ENCODE measurements at places on chromosomes 7 and 10.
A peak's percentile ranks its signal among the peaks of the same experiment; 100 is the strongest.

DNA sequence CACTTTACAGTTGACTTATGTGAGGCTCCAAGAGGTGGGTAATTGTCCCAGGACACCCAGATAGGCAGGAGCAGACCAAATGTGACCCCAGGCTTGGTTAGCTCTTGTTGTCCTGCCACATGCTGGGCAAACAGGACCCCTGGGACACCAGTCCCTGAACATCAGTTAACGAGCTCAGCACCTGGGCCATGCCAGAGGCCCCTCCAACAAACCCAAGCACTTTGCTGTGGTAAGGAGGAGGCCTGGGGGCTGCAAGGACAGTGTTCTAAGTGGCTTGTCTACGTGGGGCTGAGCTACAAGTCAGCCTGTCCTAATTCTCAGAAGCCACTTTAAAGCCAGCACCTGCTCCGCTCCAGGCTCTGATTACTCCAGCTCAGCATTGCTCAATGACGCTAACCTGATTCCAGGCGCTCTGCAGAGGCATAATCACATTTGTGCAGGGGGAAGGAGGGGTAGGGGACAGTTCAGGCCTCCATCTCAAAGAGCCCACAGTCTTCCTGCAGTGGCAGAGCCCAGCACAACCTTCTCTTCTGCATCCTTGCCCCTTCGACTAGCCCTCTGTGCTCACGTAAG is 57.2 kb downstream of the DDC start:
- DNase-seq: no peak

DNA sequence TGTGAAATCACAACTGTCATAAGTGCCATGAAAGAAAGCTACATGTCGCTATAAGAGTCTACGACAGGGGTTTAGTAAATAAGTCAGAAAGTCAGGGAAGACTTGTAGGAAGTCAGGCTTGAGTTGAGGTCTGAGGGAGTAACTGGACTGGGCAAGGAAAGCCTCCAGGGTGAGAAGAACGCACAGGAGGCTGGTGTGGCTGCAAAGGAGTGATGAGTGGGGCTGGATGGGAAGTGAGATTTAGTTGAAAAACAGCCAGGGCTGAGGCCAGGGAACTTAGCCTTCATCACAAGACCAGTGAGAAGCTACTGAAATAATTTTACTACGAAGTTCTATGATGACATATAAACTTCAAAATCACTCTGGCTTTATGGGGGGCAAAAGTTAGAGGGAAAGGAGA is 763.7 kb upstream of the PHF14 start:
- no peak for DNase-seq

DNA sequence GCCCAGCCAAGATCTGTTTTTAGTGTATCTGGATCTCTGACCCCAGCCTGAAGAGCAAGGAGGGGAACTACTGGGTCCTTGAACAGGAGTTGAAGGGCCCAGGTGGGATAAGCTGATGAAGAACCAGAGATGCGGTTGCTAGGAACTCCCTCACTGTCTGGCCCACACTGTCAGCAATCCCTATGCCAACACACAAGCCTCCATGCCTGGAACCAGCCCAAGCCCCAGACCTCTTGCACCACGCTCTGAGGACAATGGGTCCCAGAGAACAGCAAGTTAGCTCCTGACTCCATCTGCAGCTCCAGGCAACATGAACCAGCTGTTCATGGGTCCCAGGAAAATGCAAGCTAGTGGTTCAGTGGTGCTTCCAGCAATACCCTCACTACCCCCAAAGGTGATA is 2.4 kb downstream of the NAT16 start:
- DNase-seq: no peak

DNA sequence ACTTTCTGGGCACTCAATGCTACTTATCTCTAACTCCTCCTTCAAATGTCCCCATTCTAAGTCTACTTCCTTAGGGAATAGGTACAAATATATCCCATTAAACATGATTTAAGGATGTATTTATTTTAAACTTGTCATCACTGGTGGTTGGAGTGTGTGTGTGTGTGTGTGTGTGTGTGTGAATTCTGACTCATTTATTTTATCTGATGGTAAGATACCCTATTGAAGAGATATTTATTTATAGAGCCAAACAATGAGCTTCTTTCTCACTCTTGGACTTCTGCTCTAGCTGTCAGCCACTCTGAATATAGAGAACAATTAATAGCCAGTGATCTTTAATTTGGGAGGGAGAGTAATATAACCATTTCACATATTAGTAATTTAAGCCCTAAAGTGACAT is 17.8 kb upstream of the MAGI2 start:
- DNase-seq: peak; percentile 20

DNA sequence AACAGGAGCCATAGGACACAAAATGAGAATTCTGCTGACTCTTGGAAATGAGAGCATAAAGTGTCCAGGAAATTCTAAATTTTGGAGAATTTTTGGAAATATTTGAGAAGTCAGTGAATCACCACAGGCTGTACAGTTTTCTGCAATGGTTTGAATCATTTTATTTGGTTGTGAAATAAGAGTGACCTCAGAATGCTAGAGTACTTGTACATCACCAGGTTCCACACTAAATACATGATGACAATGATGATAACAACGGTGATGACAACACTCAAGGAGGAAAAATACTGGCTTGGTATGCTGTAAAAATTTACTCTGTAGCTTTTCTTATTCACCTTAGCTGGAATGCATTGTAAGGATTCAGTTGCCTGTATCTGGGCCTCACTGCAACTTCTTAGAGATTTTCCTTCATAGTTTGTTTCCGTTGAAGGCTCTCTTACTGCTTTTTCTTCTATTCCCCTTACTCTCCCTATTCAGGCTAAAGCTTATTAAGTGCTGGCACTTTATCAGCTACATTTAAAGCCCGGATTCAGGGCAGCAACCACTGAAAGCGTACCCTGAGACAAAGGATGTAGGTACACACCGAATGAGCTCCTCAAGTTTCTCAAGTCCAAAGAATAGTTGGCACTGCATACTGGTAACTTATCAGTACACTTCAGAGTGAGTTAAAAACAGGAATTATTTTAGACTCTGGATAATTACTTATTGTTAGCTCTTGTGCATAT is 30.2 kb upstream of the NME8 start:
- DNase-seq: no peak

DNA sequence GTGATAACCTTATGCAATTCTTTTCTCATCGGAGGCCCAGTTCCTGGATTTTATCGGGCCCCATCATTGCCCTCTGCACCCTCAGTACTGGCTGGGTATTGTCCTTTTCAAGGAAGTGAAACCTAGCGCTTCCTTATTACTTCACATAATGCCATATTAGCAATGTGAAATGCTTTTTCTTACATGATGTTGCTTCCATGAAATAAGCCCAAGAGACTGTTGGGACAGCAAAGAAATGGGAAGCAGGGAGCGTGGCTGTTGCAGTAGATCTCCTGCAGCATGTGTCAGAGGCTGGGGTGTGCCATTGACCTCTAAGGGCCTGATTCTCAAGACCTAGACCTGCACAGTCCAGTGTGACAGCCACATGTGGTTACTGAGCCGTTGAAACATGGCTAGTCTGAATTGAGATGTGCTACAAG is 8.1 kb downstream of the CHN2 start:
- no peak for DNase-seq

GRCh38 chr10:82208726-82209125 is 333.7 kb downstream of the NRG3 start:
- DNase-seq: no peak

- no peak for DNase-seq
Measured at GRCh38 chr10:64036321-64036930, 515.2 kb downstream of the REEP3 start.

DNA sequence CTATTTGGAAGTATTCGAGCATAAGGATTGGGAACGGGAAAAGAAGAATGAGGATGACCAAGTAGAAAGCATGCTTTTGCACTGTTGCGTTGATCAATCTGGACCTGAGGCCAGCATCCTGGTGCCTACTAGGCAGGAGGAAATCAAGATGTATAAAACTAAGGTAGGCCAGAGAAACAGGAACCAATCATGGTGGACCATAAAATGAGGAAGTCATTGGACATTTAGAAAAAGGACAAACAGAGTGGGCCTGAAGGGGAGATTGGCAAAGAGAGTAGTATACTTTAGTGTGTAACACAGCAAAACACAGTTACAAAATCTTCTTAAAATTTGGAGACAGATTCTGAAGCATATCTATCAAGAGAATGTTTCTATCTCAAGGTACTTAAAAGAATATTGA is 171.1 kb upstream of the FZD1 start:
- DNase-seq: no peak

DNA sequence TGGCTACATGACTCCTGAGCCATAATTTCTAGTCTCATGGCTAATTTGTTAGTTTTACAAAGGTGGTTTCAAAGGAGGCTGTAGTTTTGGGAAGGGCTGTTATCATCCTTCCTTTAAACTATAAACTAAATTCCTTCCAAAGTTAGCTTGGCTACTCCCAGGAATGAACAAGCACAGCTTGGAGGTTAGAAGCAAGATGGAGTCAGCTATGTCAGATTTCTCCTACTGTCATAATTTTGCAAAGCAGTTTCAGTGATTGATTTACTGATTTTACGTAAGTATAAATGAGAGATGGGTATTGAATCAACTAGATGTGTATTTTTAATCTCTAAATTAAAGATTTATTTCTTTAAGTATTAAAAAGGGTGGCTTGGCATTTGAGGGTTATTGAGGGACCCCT is 79.9 kb downstream of the PHTF2 start:
- no peak for DNase-seq

- no peak for DNase-seq
Measured at GRCh38 chr10:35353395-35353794, 17.1 kb downstream of the CCNY start.

GRCh38 chr7:24942226-24942625 is 37.8 kb downstream of the OSBPL3 start:
- no peak for DNase-seq

DNA sequence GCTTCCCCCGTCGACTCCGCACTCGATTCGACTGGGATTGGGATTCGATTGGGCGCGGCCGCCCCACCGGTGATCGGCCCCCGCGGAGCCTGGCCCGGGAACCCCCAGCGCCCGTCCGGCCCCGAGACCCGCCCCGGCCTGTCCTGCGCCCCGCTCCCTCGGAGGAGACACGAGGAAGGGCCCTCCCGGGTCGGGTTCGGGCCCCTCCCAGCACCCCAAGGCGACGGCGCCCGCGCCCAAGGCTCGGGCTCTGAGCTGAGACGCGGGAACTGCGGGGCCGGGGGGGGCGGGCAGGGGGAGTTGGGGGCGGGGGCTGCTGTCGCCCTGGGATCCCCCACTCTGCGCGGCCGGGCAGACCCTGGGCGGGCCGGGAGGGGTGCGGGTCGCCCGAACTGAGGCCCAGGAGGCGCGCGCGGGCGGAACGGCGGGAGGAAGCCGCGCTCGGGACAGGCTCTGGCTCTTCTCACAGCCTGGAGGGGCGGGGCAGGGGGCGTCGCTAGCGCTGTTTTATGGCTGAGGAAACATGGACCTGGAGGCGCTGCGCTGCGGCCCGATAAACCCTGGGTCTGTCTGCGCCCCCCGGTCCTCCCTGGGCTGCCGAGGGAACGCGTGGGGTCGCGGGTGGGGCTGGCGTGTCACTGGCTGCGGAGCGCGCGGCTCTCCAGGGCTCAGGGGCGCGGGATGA is 1.7 kb upstream of the NKX6-2 start:
- DNase-seq: no peak

DNA sequence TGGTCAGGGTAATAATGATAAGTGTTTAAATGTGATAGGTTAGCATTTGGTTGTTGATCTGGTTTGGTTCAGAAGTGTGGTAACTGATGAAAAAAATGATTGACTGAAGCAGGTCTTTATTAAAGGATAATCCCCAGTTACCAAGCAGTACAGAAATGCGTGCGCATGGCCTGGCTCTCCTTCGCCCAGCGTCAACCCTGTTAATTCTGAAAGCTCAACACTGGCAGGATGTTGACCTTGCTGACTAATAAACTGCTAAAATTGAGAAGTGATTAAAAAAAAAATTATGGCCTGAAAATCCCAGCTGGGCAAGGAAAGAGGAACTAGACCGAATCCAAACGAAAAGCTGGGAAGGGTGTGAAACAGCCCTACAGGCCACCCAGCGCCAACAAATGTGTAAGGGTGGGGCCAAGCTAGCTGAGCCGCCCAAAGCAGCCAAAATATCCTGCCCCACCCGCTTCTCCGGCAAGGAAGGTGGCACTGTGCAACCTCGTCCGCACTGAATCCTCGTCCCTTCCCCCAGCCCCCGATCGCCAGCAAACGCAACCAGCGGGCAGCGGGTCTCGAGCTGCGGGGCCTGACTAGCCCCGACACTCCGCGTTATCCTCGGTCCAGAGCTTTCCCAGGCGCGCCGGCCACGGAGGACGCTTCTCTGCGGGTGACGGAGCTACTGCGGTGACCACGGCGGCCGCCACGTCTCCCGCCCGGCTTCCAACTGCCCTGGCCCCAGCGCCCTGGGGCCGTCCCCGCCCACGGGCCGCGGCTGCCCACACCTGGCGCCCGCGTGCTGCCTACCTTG is 561 bp downstream of the SHTN1 start:
- DNase-seq: peak; percentile 51

DNA sequence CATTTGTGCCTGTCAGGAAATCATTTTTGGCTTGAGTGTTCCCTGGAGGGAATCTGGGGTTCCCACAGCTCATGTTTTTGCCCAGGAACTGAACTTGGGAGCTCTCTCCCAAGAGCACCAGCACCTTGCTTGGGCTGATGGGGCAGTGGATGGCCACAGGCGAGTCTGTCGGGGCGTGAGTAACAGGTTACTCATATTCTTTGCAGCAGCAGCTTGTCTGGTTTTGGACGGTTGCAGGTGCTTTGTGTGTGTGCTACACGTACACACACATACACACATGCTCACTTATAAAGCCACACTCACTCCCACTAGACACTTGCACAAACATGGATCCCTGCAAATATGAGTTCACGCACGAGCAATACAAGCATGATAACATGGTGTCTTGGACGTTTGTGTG is 2.9 kb upstream of the PALD1 start:
- peak; percentile 91 for DNase-seq

DNA sequence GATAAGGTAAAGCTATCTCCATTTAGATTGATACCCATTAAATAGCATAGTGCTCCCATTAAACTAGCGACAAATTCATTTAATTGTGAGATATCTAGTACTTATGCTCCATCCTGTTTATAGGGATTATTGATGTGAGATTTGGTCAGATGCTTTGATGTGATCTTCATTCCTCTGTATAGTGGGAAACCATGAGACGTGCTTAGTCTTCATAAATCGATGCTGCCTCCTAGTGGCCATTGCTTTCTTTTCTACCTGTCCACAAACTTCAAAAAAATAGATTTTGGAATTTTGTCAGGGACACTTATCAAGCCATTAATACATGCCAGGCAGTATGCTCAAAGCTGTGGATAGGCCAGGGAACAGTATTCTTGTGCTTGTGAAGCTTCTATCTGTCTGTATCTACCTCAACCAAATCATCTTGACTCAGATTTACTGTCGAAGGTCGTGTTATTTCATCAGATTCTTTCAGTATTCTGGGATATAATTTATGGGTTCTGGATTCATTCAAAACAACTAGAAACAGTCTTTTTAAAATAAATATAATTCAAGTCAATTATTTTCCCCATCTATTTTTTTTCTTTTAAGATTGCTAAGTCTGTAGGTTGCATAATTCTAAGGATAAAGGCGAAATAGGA is 12.0 kb downstream of the LSM8 start:
- DNase-seq: peak; percentile 30

- no peak for DNase-seq
Measured at GRCh38 chr7:17315974-17316373, 17.5 kb downstream of the AHR start.

- DNase-seq: no peak
Measured at GRCh38 chr7:129264534-129264933, 39.7 kb downstream of the AHCYL2 start.
